Cardiac septum (tissue), 1 donor: ENCODE measurements at places on chromosomes 6 and 20. TPM values are rescaled to one million over a fixed set of nuclear protein-coding genes. Genes with fewer than 3 reads are reported as not detected.

- no peak for DNase-seq
Measured at GRCh38 chr6:139982652-139983295, 608.3 kb upstream of the CITED2 start.

- DNase-seq = no peak
Measured at GRCh38 chr6:165439928-165440554, 130.6 kb upstream of the C6orf118 start.

The PRPH2 gene
- total RNA-seq = 0.70 TPM

The DNAH8 gene
- total RNA-seq = 0.03 TPM
